DMS53 (cell line): ENCODE measurements at places on chromosomes 3 and 15.
A peak's percentile ranks its signal among the peaks of the same experiment; 100 is the strongest.

- no peak for DNase-seq
Measured at GRCh38 chr3:20305647-20306046, 119.6 kb upstream of the SGO1 start.

DNA sequence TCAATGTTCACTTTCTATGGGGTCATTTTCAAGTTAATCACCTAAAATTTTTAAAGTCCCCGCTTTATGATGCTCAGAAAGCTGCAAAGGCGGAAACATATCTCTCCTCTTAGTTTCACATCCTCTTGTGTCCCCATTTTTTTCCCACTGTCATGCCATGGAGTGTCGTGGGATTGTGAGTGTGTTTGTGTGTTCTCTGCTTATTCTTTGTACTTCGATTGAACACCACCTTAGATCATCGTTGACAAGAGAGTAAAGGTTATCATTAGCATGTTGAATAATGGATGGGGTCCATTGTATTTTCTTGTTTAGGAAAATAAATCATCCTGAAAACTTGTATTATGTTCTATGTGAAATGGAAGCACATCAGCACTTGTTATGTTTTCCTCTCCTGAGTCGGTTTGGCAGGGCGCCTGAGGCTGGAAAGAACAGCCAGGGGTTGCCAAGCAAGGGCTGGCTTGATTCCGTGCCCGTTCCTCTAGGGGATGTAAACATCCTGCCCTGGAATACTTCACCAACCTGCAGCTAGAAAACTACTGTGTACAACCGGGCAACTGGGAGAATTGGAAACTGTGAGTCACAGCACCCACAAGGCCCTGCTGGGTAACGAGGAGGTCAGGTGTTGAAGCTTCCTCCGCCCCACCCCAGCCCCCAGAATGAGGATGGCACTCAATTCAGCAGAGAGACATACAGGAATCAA lies 67.2 kb downstream of the EIF4E3 start:
- no peak for DNase-seq

GRCh38 chr15:59317211-59317610 lies 55.5 kb downstream of the MYO1E start:
- no peak for DNase-seq

DNA sequence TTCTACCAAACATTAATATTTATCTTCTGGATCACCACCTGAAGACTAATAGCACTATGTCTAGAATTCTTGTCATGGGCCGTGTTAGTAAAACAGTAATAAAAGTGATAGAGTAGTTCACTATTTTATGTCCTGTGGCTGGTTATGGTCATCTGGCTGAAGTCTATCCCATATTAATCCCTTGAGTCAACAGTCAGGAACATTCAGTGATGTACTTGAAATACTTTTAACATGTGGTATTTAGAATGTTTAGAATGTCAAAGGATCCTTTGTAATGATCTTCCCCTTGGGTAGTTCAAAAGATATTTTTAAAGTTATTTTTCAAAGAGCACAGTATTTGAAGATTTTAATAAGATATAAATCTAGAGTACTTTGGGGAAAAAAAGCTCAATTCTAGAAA lies 117.0 kb downstream of the MBNL1 start:
- peak; percentile 30 for DNase-seq

- no peak for DNase-seq
Measured at GRCh38 chr3:126060613-126061145, 23.2 kb downstream of the SLC41A3 start.

- no peak for DNase-seq
Measured at GRCh38 chr15:25939122-25939521, 76.0 kb upstream of the ATP10A start.

- DNase-seq = no peak
Measured at GRCh38 chr15:67946701-67947100, 106.9 kb upstream of the RNU6-1 start.

DNA sequence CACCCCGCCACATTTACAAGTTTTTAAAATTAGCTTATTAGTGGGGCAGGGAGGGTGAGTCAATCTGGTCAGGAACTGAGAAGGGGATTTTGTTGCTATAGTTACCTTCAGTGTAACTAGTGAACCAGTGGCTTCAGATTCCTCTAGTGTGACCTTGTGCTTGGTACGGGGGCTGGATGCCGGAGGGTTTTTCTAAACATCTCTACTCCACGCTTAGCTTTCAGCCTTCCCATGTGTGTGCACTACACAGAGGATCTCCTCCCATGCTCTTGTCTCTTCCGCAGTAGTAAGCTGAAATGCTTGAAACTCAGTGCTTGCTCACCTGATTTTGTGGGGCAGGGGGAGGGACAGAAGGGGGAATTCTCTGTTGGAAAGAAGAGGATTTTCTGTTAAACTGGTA lies 67.9 kb upstream of the AKAP13 start:
- no peak for DNase-seq

- no peak for DNase-seq
Measured at GRCh38 chr3:71384388-71384787, 199.1 kb downstream of the FOXP1 start.

GRCh38 chr15:90192961-90193786 lies 8.0 kb upstream of the SEMA4B start:
- no peak for DNase-seq

- DNase-seq = no peak
Measured at GRCh38 chr3:24765399-24765798, 270.7 kb upstream of the THRB start.

- DNase-seq = peak; percentile 2
Measured at GRCh38 chr3:5221701-5222100, 34.2 kb downstream of the EDEM1 start.

DNA sequence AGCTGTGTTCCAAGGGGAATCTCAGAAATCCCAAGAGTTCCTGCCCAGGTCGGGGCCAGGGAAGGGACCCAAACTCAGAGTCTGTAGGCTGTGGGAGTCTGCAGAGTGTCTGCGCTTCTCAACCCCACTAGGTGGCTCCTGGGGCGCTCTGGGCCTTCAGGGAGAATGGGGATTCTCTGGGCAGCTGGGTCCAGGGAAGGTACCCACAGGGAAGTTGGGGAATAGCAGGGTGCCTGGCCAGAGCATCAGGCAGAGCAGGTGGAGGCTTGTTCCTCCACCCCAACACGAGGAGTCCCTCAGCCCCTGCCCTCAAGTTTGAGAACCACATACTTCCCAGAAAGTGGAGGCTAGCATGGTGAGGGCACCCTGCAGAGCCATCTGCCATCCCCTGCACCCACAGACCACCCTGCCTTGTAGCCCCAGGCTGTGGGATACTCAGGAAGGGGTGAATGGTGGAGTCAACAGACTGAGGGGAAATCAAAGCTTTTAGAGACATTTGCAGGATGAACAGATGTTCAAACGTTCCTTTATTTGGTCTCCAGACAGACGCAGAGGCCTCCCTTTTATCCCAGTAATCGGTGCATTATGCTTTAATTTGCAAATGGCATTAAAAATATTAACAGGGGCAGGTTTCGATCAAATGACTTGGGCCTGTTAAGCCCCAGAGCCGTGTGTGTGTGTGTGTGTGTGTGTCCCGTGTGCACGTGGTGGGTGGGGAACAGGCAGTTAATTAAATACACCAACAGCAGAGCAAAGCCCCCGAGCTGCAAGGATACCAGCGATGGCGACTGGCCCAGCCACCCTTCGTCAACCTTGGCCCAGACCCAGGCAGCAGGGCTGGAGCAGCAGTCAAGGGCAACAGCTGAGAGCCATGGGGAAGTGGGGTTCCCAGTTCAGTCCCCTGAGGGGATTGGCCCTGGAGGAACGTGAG lies 57.7 kb downstream of the DNAJB8 start:
- no peak for DNase-seq

DNA sequence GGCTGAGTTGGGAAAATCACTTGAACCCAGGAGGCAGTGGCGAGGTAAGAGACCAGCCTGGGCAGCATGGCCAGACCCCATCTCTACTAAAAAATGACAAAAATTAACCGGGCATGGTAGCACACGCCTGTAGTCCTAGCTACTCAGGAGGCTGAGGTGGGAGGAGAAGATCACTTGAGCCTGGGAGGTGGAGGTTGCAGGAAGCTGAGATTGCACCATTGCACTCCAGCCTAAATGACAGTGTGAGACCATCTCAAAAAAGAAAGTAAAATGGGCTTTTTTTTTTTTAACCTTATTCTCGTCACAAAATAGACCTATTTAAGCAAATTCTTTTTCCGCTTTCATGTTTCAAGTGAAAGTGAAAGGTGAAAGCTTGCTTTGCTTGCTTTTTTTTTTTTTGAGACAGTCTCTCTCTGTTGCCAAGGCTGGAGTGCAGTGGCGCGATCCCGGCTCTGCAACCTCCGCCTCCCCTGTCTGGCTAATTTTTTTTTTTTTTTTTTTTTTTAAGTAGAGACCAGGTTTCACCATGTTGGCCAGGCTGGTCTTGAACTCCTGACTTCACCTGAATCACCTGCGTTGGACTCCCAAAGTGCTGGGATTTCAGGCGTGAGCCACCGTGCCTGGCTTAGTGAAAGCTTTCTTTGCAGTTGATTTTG lies 3.6 kb downstream of the PDIA3 start:
- no peak for DNase-seq

GRCh38 chr3:27252646-27253045 lies 116.5 kb downstream of the NEK10 start:
- DNase-seq = no peak

GRCh38 chr3:159922193-159922840 lies 66.3 kb upstream of the IL12A start:
- no peak for DNase-seq
